Vagina (tissue), 2 donors: ENCODE measurements at places on chromosomes 5 and 9.

GRCh38 chr9:15307523-15307841, 466 bp upstream of the TTC39B start:
- no peak for DNase-seq

- no peak for DNase-seq
Measured at GRCh38 chr5:123708074-123708806, 196.3 kb downstream of the CSNK1G3 start.

DNA sequence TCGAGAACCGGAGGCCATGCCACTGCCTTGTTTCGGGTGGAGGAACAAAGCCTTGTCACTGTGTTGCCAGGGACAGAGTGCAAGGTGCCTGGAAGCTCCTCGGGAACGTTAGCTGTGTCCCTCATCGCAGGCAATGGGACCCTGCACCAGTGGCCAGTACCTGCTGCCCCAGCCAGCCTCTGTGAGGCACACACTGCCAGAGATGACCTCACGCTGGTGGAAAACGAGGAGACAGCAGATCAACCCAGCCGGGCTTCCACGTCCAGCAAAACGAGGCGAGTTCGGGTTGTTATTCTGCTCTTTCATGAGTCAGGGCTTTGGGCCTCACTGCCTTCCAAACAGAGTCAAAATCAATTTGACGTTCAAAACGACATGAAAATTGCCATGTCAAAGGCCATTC, 104.1 kb downstream of the ADAMTS2 start:
- no peak for DNase-seq

- DNase-seq = no peak
Measured at GRCh38 chr5:178564811-178565550, 25.2 kb downstream of the COL23A1 start.

DNA sequence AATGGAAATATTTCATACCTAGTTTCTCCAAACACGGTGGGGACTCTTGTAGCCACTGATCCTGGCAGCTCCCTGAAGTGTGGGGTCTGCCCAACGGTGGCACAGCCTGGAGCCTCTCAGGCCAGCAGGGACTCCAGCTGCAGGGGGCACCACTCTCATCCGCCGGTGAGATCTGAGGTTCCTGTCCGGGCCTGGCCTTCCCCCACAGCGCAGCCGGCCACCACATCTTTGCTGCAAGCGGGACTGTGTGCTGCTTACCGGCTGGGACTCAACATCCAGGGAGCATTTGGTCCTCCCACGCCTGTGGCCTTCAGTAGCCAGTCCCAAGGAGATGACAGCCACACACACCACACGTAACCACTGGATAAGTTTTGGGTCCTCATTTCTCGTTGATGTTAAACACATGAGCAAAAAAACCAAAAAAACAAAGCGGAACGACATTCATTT, 7.7 kb upstream of the NKX2-5 start:
- DNase-seq = no peak

DNA sequence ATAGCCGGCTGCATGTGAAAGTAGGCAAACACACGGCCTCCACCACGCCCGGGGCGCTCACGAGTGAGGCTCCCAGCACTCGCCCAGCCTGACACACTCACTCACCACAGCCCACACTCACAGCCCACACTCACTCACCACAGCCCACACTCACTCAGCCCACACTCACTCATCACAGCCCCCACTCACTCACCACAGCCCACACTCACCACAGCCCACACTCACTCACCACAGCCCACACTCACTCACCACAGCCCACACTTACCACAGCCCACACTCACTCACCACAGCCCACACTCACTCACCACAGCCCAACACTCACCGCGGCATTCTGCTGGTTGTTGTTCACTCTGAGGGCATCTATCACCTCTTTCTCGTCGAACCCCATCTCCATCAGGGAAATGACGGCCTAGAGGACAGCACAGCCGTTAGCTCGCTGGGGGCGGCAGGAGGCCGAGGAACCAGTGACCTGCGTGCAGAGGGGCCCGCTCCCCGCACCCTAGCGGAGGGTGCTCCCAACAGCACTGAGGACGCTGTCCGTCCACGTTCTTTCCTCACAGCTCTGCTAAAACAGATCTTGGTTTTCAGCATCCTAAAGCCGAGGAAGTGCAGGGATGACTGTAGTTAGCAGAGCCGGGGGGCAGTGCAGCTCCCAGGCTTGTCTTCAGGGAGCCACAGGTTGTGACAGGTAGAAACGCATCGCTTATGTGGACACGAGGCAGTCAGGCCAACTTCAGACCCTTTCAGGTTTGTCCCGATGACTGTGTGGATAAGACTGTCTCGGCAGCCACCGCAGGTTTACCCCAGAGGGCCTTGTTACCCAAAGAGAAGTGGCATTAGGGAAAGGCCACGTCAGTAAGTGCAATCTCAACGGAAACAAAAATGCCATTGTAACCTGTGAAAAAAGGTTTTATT, 21.6 kb downstream of the UBAC1 start:
- no peak for DNase-seq

DNA sequence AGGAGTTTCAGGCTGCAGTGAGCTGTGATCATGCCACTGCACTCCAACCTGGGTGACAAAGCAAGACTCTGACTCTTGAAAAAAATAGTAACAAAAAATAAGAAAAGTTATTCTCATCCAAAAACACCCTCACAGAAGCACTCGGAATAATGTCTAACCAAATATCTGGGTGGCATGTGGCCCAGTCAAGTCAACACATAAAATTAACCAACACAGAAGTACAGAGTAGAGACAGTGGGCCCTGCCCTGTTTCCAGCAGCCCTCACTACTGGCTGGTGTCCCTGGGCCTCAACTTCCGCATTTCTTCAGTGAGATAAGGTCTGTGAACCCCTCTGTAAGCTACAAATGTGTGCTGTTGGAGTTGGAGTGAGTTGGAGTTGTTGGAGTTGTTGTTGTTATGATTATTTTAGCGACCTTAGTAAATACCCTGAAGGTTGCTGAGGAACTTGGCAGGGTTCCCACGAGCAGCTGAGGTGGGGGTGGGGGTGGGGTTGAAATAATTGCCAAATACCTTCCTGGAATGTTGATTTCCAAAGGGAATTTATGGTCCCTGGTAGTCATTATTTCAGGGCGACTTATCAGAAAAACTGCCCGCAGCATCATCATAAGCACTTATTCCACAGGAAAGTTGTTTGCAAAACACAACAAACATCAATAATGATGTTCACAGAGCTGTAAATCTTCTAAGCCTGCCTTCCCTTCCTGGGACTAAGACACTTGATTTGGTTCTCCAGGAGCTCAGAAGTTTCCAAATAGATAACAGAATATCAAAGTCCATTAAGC, 30.2 kb downstream of the C5orf15 start:
- DNase-seq = no peak

GRCh38 chr5:172383191-172383802, 71.0 kb downstream of the SH3PXD2B start:
- DNase-seq = no peak

GRCh38 chr5:147853372-147853987, 22.0 kb upstream of the SPINK1 start:
- no peak for DNase-seq

DNA sequence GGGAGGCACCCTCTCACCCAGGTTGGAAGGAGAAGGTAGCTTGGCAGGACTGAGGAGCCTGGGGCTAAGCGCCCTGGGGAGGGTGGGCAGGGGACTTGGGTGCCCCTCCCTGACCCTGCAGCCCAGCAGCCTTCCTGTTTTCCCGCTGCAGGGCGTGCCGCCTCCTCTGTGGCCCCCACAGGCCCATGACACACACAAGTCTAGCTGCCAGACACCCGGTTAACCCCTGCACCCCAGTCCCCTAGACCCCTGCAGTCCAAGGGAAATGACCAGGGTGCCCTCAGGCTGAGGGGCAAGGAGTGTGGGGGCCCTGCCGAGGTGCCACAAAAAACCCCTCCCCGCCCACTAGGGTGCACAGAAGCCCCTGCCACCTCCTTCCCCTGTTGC, 33.0 kb downstream of the GOLGA2 start:
- DNase-seq = no peak

- DNase-seq = no peak
Measured at GRCh38 chr5:34736445-34737115, 80.5 kb downstream of the RAI14 start.

DNA sequence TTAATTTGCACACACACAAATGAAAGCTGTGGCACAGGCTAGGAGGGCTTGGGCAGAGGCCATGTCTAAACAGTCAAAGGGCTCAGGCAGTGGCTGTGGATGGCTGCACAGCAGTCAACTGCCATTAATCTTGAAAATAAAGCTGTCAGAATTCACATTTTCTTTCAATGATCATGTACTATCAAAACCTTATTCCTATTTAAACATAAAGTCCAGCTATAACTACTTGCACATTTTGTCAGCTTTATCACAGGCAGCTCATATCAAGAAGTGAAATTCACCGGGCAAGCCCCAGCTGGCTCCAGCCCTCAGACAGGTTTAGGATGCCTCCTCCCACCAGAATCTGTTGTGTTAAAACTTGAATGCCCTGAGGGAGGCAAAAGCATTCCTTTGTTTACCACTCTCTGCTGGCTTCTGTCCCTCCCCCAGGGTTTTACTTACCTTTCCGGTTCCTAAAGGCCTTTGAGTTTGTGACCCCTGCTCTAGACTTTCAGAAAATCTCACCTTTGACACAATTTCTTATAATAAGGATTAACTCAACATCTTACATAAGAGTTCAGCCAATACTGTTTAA, 54.9 kb upstream of the GRAMD2B start:
- no peak for DNase-seq

GRCh38 chr5:171806976-171807747, 21.5 kb downstream of the SMIM23 start:
- DNase-seq = no peak

DNA sequence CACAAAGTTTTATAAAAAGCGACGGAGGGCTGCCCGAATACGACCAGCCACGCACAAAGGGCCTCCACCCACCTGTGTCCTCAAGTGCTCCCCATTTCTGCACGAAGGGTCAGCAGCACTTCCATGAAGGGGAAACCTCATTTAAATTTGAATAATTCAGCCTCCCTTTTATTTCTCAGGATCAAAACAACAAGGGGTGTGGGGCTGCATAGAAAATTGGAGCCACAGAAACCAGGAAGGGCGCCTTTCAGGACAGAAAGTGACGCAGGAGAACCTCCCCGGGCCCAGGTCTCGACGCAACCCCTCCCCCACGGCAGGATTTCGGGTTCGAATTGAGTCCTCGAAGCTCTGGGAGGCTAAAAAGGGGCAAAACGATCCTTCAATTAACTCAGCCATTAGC, 2.1 kb downstream of the NRARP start:
- no peak for DNase-seq

DNA sequence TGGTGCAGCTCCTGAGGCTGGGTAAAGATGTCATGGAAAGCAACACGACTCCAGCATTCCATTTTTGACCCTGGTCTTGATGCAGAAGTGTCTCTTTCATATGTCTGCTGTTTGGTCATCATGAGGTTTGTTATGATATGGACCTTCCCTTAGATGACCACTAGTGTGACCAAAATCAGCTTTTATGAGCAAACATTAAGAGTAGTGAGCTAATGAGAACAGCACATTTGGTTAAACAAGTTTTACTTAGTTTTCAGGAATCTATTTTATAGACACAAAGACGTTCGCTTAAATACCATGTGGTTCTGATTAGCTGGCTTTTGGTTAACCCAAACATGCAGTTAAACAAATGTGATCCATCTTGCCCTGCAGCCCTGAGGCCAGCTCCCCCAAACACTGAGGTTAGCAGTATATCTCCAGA, 56.7 kb upstream of the ACTBL2 start:
- DNase-seq = no peak

GRCh38 chr9:69223605-69224004, 49.5 kb downstream of the TJP2 start:
- no peak for DNase-seq
